ENCODE measurements at places on chromosomes 7 and 10.

DNA sequence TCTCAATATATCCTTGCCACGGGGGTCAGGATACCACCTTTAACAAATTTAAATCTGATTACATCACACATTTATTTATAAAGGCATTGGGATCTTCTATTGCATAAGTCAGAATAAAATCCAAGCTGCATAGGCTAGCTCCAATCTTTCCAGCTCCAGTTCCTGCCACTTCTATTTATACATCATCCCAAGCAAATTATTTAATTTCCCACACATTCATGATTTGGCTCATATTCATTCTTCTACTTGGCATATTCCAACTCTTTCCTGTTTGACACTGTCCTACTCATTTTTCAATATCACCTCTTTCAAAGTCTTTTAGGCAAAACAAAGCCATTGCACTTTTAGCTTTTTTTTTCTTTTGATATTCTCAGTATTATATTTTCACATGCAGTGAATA is 579.0 kb upstream of the FZD8 start:
- DNase-seq = no peak

DNA sequence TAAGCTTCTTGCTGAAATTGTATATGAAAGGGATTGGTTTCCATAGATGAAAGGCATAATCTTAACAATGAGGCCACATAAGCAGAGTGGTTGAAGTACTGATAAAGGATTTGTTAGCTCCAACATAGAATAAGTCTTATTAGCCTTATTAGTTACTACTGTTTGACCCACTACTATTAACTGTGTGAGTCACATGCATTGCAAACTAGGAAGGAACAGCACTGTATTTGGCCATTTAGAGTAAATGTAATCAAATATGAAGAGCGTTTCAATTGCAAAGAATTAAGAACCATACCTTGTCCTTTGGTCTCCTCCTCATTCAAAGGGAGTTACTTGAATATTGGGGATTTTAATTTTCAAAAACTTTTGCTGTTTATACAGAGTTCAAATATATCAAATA is 428.9 kb downstream of the MDFIC start:
- DNase-seq = no peak

DNA sequence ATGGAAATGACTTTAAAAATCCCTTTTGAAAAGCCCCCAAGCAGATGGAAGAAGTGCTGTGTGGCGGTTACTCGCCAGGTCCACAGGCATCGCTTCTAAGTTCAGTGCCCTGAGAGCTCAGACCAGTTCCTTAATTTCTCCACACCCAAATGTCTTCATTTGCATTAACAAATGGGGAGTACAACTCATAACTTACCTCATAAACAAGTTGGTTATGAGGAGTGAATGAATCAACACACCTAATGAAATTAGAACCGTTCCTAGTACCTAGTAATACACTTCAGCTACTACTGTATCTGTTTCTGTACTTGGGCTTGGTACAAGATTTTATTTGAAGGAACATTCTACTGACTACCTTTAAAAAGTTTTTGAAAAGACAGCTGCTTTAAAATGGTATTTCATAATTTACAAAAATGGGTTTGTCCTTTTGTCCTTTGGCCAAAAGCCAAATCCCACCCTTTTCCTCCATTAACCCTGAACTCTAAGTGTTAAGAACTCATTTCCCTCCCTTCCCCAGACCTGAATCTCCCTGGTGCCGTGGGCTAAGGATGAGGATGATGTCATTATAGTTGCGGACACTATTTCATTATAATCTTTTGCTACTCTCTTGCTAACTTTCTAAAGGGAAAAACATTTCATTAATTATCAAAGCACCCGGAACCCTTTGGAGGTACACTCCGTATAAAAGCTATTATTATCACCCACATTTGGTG is 221.5 kb upstream of the CELF2 start:
- DNase-seq = no peak

DNA sequence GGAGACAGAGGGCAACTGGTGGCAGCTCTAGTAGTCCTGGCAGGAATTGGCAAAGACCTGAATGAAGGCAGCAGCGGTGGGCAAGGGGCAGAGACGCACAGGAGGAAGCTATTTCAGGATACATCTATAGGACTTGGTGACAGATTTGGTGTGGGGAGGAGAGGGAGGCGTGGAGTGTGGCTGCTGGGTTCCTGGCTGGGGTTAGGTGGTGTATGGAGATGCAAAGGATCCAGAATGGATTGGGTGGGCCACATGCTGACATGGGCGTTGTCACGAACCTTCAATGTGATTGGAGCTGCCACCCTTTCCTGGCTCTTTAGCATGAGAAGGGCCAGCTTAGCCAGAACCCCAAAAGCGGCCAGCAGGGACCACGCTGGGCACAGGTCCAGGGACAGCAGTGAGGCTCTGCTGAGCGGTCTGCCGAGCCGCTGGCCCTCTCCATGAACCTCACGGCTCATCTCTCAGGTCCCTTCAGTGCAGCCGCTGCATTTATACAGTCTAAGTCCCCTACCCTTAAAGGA is 10.2 kb upstream of the ADCY1 start:
- no peak for DNase-seq

GRCh38 chr10:95873651-95874050 is 34.1 kb upstream of the CC2D2B start:
- DNase-seq = no peak

DNA sequence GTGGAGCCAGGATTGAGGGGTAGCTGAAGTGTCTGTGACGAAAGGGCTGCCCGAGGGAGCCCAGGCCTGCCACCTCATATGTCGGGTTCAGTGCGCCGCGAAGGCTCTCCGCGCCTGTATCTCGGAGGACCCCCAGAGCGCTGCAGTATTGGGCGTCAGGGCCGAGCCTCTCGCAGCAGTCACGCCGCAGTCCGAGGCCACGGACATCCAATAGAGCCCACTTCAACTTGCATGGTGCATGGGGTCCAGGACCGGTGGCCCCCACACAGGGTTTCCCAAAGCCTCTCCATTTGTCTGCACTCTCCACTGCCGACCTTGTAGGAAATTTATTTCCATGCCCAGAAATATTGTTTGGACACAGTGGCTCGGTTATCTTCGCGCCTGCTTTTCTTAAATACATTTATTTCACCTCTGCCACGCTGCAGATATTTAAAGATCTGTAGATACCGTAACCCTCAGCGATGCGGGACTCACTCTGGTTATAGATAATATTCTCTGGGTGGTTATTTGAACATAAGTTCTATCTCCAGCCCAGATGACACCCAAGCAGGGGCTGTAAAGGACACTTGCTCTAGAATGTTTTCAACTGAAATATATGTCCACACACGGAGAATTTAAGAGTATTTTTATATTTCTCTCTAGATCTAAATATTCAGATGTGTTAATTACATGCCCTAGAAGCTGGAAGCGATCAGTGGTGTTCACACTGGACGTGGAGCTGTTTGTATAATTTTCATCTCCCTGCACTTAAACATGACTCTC is 5.1 kb upstream of the ZNF503 start:
- no peak for DNase-seq

GRCh38 chr7:77980087-77980713 is 181.6 kb downstream of the PHTF2 start:
- no peak for DNase-seq

- no peak for DNase-seq
These were observed 24.9 kb upstream of the CARD11 start for GRCh38 chr7:3068530-3068929.

DNA sequence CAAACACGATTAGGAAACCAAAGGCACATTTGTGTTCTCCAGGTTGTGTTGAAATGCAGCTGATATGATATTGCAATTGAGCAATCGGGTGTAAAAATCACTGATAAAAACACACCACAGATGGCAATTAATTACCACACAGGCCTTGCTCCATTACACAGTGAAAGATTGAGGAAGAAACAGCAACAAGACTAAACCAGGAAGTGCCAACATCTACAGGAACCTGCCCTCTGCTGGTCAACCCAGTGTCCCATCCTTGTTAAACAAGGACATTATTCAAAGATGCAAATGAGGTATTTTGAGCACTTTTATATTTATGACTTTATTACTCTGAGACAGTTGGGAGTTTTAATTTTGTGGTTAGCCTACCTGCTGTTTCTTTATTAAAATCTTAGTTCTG is 765.6 kb upstream of the GHITM start:
- DNase-seq = no peak

DNA sequence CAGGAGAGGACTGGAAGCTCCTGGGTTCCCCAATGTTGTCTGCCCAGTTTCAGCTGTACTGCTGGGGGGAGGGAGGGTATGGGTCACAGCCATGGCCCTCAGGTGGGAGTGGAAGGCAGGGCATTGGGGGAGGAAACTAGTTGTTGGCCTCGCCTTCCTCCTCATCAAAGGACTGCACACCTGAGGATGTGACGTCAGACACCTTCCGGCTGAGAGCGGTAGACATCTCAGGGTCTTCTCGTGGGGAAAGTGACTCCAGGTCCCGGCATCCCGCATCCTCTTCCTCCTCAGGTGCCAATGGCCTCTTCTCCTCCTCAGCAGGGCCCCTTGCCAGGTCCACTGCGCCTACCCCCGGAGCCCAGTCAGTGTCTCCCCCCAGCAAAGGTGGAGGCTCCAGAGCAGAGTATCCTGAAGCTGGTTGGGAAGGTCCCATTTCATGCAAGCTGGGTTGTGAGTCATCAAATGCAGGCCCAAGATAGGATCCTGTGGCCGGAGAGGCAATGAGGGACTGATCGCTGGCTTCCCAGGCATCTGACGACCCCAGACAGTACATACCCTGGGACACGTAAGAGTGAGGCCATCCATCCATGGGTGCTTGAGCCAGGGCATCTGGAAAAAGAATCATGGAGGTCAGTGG is 6.0 kb downstream of the FAM131B start:
- DNase-seq = no peak

GRCh38 chr10:88840881-88841280 is 10.8 kb downstream of the ANKRD22 start:
- no peak for DNase-seq

- no peak for DNase-seq
These were observed 73.6 kb upstream of the FAM20C start for GRCh38 chr7:118615-119391.

DNA sequence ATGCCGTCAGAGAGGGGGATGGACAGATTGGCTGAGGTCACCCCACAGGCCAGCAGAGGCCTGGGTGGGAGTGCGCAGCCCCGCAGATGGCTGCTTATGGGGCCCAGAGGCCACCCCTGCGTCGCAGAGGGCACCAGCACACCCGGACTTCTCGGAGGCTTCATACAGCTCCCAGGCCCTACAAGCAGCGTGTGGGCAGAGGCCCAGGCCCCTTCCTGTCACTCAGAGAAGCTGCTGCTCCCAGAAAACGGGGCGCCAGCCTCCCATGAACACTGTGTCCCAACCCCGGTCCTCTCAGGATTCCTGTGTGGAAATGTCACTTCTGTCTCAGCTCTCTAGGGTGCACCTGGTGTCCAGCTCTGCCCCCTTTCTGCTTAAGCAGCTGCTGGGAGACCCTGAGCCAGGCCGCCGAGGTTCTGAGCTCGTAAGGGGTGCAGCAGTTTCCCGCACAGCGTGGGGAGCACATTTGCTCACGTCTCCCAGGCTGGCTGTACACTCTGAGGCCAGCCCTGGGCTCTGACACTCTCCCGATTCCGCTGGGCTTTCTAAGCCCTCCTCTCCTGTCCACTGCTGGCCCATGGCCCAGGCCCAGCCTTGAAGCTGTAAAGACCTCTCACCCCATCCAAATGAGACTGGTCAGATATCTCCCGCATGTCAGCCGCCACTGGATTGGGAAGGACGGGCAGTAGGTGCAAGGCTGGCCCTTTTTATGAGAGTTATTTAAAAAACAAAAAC is 6.8 kb downstream of the GPR146 start:
- no peak for DNase-seq

- DNase-seq = no peak
These were observed 45.3 kb upstream of the FAM133B start for GRCh38 chr7:92635538-92635937.

DNA sequence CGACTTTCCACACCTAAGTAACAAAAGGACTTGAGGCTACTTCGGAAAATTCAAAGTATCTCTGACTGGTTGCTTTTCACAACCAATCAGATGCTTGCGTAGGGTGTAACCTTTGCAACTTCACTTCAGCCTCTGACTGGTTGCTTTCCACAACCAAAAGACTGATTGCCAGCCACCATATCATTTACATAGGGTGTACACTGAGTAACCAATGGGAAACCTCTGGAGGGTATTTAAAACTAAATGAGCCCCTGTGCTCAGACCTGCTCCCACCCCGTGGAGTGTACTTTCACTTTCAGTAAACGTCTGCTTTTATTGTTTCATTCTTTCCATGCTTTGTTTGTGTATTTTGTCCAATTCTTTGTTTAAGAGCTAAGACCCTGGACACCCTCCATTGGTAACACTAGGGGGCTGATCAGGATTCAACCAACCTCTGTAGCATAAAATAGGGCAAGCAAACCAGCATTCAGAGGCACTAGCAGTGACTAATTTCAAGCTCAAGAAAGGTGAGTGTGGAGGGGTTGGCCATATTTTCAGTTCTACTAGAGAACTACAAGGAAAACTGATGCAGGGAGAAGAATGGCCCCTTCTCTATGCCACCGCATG is 390.8 kb downstream of the POM121L12 start:
- no peak for DNase-seq

Data from activated T-cell treated with anti-CD3 and anti-CD28 coated beads for 48 hours (primary cell).